ENCODE measurements at places on chromosomes 6 and 20.

DNA sequence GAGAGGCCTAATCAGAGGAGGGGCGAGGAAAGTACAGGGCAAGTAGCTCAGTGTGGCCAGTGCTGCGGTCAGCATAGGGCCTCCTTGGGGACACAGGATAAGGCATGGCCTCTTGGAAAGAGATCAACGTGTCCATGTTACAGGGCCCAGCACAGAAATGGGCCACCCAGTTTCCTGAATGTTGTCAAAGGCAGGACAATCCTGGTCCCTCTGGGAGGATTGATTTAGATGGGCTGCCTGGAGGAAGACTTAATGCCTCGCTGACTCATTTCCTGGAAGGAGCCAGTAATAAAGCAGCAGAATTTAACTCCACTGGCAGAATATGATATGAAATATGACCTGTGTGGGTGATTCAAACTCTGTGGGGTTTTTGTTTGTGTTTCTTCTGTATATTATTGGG is 16.6 kb downstream of the DDO start:
- DNase-seq: no peak

- DNase-seq: peak; percentile 33
Measured at GRCh38 chr6:137927777-137928218, 60.7 kb downstream of the TNFAIP3 start.

DNA sequence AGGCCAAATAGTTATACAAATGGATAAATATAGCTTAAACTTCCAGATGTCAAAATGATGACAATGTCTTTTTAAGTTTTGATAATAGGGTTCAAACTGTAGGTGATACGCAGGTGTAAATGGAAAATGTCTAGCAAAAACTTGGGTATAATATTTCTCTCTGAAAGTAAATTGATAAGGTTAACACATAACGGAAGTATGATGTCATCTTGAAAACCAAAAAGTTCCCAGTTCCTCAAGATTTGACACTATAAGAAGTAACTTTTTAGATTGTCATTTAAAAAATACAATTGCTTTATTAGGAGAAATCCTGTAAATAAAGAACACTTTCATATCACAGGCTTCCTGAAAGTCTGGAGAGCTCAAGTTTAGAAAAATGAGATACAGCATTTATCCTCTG is 483.4 kb downstream of the FRK start:
- no peak for DNase-seq

- no peak for DNase-seq
Measured at GRCh38 chr20:40319741-40320516, 369.1 kb downstream of the MAFB start.

GRCh38 chr20:62887860-62888239 is 26.2 kb upstream of the TCFL5 start:
- DNase-seq: no peak

GRCh38 chr6:327538-328116 is 35.3 kb downstream of the DUSP22 start:
- no peak for DNase-seq

DNA sequence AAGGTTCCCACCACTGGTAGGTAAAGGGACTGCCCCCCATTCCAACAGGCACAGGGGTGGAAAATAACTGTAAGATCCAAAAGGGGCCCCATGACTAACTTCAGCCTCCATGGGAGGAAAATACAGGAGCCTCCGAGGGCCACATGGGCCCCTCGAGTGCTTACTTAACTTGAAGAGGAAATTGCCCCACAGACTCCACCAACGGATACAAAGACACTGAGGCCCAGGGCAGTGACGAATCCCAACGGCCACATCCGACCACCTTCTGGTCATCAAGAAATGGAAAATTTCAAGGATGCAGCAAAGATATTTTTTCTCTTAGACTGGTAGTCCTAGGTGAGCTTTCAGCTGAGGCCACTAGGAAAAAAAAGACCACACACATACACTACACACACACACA is 116.0 kb upstream of the MRPS10 start:
- no peak for DNase-seq

- peak; percentile 52 for DNase-seq
Measured at GRCh38 chr6:138590796-138591709, 91.8 kb upstream of the NHSL1 start.

GRCh38 chr6:1486387-1486786 is 97.0 kb downstream of the FOXF2 start:
- DNase-seq: no peak
